ENCODE measurements at places on chromosomes 16 and 17. TPM values are rescaled to one million over a fixed set of nuclear protein-coding genes. Genes with fewer than 3 reads are reported as not detected.
A peak's percentile ranks its signal among the peaks of the same experiment; 100 is the strongest.

The EVPLL gene
- not detected for total RNA-seq

The CDC6 gene
- total RNA-seq, result 2.5 TPM

The TIMP2 gene
- total RNA-seq, result 732 TPM

The SLC46A1 gene
- total RNA-seq, result 6.4 TPM

The PIRT gene
- total RNA-seq, result not detected

The TBC1D3D gene
- total RNA-seq, result 0.39 TPM

The ACSM2A gene
- not detected for total RNA-seq

The ALOXE3 gene
- total RNA-seq, result not detected

The TNFRSF17 gene
- total RNA-seq, result not detected

The ZDHHC1 gene
- total RNA-seq, result 8.4 TPM

The ZNF469 gene
- 5.2 TPM for total RNA-seq

The CHST4 gene
- not detected for total RNA-seq

- DNase-seq, result peak; percentile 53
- no peaks in the 10 kb centered on the region for H3K4me1 ChIP-seq
- no peaks in the 10 kb centered on the region for H3K27me3 ChIP-seq
Measured at GRCh38 chr16:29306943-29307597, 99.4 kb downstream of the NPIPB11 start.

DNA sequence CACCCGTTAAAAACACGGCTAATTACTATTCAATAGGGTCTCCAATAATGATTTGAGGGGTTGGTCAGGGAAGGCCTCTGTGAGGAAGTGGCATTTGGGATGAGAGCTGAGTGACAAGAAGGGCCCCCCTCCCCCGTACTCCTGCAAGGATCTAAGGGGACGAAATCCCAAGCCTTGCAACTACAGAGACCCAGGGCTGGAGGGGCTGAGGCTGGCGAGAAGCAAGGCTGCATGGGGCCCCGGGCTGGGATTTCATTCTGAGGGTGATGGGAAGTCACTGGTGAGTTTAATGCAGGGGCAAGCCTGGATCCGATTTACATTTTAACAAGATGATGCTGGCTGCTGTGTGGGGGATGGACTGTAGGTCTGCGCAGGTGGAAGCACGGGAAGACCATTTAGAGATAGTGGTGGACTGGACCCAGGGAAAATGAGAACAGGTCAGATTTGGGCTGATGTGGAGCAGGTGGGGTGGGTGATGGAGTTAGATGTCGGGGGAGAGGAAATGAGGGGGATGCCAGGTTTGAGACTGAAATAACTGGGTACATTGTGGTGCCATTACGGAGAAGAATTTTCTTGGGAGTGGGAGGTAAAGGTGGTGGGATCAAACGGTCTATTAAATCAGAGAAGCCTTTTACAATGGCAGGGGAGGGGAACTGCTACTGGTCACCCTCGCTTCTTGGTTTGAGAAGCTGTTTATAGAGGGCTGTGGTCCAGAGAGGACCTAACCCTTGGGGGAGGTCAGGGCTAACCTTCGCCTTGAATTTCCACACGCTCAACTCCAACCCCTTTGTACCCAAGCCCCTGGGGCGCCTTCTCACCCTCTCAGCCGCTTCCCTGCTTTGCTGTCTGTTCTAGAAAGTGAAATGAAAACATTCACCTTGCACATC, 932 bp upstream of the MYBBP1A start:
- H3K27ac ChIP-seq, result no peak overlapping the region
- H3K4me1 ChIP-seq, result no peaks in the 10 kb centered on the region
- H3K4me3 ChIP-seq, result peak overlapping the region; percentile 48
- H3K36me3 ChIP-seq, result no peaks in the 10 kb centered on the region
- no peaks in the 10 kb centered on the region for H3K27me3 ChIP-seq

GRCh38 chr16:21617607-21618006, 18.2 kb downstream of the METTL9 start:
- no peaks in the 10 kb centered on the region for H3K27me3 ChIP-seq
- no peak for DNase-seq
- H3K4me3 ChIP-seq, result no peak overlapping the region
- no peaks in the 10 kb centered on the region for H3K36me3 ChIP-seq
- no peaks in the 10 kb centered on the region for H3K4me1 ChIP-seq

- DNase-seq, result no peak
- H3K27ac ChIP-seq, result peak within 1 kb of the TSS; percentile 73
- H3K4me3 ChIP-seq, result peak within 1 kb of the TSS; percentile 54
- no peaks in the 10 kb centered on the region for H3K36me3 ChIP-seq
Measured at GRCh38 chr17:7328840-7329373, at the start of gene NEURL4. NEURL4 (minus strand) TSS chr17:7329335; CDS start chr17:7329312, 23 bp downstream.

DNA sequence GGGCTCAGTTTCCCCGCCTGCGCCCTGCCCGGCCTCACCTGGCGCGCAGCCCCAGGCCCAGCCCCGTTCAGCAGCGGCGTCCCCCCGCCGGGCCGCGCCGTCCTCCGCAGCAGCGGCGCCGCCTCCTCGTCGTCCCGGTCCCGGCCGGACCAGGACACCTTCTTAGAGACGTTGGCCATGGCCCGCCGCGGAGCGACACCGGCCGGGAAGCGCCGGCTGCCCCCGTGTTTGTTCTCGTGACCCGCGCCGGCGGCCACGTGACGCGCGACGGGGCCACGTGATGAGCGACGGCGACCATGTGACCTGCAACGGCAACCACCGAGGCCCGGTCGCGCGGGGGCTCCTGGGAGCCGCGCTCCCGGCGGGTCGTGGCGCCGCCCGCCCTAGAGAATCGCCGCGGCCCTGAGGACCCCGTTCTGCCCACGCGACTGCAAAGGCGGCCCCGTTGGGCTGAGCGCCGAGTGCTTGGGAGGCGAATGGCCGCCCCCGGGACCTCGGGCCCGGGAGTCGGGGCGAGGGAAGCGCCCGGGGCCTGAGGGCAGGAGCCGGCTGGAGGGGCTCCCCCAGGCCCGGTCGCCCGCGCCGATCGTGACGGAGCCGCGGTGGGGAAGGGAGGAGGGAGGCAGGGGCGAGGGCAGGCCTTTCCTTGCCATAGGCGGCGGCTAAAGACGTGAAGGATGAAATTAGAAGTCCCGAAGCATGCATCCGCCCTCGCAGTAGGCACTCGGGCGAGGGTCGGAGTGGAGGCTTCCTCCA, at the start of gene CLCN7:
TSS of gene CLCN7 (minus strand) at position 233 of the 756 bp plus-strand sequence. CDS start at position 179, 54 bp downstream.
- DNase-seq, result peak; percentile 95
- H3K36me3 ChIP-seq, result no peaks in the 10 kb centered on the region
- no peaks in the 10 kb centered on the region for H3K4me1 ChIP-seq
- peak within 1 kb of the TSS; percentile 78 for H3K4me3 ChIP-seq
- H3K27ac ChIP-seq, result peak within 1 kb of the TSS; percentile 14

DNA sequence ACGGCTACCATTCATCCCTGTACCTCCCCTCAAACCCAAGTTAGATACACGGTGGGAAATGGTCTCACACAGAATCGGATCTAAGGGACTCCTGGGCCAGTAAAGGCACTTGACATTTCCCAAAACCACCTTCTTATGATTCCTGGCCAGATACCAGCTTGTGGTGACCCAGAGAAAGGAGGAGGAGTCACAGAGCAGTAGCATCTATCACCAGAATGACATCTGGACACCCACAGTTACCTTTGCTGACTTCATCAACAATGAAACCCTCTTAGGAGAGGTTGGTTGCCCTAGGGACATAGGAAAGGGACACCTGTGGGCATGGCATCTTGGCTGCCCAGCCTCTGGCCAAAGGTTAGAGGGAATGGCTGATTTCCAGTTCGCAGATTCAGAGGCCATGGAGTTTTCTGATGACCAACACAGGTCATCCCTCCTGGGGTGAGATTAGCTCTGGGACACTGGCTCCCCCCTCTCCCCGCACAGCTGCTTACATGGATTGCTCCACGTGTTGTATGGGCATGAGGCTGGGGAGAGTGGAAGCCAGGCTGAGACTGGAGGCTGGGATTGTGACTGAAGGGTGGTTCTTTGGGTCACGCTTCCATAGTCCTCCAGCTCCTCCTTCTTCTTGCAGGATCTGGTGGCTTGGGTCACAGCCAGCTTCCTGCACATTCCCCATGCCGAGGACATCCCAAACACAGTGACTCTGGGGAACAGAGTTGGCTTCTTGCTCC, 1.4 kb upstream of the AOC3 start:
- H3K4me1 ChIP-seq, result no peaks in the 10 kb centered on the region
- no peaks in the 10 kb centered on the region for H3K36me3 ChIP-seq
- no peak overlapping the region for H3K4me3 ChIP-seq
- H3K27ac ChIP-seq, result no peak overlapping the region

DNA sequence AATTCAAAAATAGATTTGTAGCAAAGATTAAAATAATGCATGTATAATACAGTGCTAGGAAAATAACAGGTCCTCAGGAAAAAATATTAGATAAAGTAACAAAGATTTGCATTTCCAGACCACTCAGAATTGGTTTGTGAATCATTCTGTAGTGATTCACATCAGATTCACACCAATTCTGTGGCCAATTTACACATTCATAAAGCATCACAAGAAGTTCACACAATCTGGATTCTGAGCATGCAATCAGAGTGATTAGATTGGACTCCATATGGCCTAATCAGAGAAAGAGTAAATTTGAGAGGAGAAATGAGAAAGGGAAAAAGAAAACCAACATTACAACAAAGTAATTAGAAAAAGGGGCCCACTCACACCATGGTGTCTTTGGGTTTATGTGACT, 36.0 kb upstream of the SLC47A1 start:
- no peaks in the 10 kb centered on the region for H3K36me3 ChIP-seq
- no peaks in the 10 kb centered on the region for H3K4me1 ChIP-seq
- no peak overlapping the region for H3K4me3 ChIP-seq
- no peak overlapping the region for H3K27ac ChIP-seq
- no peak for DNase-seq
- no peaks in the 10 kb centered on the region for H3K27me3 ChIP-seq

GRCh38 chr16:84360170-84360569, 8.2 kb upstream of the ATP2C2 start:
- no peak overlapping the region for H3K4me3 ChIP-seq
- no peaks in the 10 kb centered on the region for H3K27me3 ChIP-seq
- H3K4me1 ChIP-seq, result no peaks in the 10 kb centered on the region

- H3K36me3 ChIP-seq, result no peaks in the 10 kb centered on the region
- H3K27ac ChIP-seq, result no peak overlapping the region
- H3K4me1 ChIP-seq, result no peaks in the 10 kb centered on the region
Measured at GRCh38 chr16:10168258-10168657, 14.0 kb downstream of the GRIN2A start.

GRCh38 chr16:6684076-6684673, 648.5 kb upstream of the RBFOX1 start:
- no peak overlapping the region for H3K4me3 ChIP-seq
- H3K27ac ChIP-seq, result no peak overlapping the region
- H3K27me3 ChIP-seq, result no peaks in the 10 kb centered on the region
- no peaks in the 10 kb centered on the region for H3K36me3 ChIP-seq

DNA sequence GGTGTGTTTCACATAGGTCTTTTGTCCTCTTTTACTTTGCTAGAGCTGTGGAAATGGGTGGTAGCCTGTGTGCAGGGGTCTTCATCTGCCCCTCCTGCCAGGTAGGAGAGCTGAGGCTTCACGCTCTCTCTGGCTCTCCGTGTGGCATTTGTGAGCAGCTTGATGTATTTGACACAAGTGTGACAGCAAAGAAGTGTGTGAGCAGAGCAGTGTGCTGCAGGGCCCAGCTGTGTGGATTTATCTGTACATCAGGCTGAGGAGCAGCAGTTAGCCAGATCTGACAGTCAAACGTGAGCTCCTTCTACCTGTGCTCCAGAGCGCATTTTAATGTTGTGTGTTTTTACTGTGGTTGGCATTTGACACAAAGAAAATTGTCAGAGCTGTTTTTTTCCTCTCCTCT, 101.8 kb downstream of the FTO start:
- H3K4me3 ChIP-seq, result no peak overlapping the region
- no peak for DNase-seq
- H3K27me3 ChIP-seq, result no peaks in the 10 kb centered on the region
- H3K36me3 ChIP-seq, result peaks cover 1% of the 10 kb centered on the region
- H3K4me1 ChIP-seq, result no peaks in the 10 kb centered on the region

DNA sequence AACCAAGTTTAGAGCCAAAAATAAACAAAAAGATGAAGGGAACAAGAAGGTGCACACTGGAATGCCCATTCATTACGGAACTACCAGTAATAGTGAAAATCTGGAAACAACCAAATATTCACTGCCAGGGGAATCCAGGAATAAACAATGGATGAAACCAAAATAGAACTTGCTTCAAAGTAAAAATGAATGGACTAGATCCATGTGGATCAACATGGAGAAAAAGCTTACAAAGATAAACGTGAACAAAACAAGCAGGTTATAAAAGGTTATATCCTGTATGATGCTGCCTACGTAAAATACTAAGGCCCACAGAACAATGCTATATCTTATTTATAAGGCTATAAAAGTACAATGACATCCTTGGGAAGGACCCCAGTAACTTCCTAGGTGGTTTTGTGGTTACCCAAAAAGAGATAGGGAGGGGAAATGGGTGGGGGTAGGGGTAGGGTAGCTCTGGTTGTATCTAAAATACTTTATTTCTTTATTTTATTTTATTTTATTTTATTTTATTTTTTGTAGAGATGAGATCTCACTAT, 12.8 kb upstream of the CCL22 start:
- no peaks in the 10 kb centered on the region for H3K36me3 ChIP-seq
- no peak overlapping the region for H3K27ac ChIP-seq
- H3K27me3 ChIP-seq, result no peaks in the 10 kb centered on the region

- DNase-seq, result no peak
- no peak overlapping the region for H3K27ac ChIP-seq
- H3K36me3 ChIP-seq, result no peaks in the 10 kb centered on the region
- H3K4me1 ChIP-seq, result peaks cover 1% of the 10 kb centered on the region
- no peak overlapping the region for H3K4me3 ChIP-seq
Measured at GRCh38 chr17:60315650-60316049, 76.3 kb downstream of the USP32 start.

DNA sequence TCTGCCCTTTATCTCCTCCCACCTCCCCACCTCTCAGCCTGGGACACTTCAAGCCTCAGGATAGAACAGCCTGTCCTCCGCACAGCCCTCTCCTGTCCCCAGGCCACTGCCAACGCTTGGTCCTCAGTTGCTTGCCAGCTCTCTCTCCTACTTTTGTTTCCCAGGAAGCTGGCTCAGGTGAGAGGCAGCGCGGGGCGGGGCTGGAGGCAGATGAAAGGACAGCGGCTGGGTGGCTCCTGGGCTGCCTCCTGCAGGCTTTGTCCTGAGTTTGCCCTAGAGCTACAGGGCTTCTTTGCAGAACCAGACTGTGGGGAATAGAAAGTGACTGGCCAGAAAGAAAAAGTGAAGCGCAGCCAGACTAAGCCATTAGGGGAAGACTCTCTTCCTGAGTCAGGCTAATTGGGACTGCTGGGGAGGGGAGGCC, 48.2 kb upstream of the CDC42EP4 start:
- no peak overlapping the region for H3K27ac ChIP-seq
- no peaks in the 10 kb centered on the region for H3K4me1 ChIP-seq
- DNase-seq, result no peak
- H3K36me3 ChIP-seq, result no peaks in the 10 kb centered on the region

DNA sequence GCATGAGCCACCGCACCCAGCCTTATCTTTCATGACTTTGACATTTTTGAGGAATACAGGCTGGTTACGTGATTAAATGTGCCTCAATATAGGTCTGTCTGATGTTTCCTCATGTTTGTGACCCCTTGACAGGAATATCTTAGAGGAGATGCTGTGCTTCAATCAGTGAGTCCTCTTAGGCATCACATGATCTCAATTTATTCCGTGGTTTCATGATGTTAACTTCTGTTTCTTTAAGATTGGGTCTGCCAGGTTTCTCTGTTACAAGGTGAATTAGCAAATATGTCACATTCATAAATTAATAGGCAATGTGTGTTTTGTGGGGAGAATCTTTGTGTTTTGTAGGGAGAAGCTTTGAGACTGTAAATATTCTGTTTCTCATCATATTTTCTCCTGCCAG, 3.3 kb downstream of the STXBP4 start:
- peaks cover 2% of the 10 kb centered on the region for H3K4me1 ChIP-seq
- H3K27ac ChIP-seq, result no peak overlapping the region
- H3K27me3 ChIP-seq, result no peaks in the 10 kb centered on the region

GRCh38 chr16:81697616-81698309, 81.3 kb upstream of the PLCG2 start:
- no peaks in the 10 kb centered on the region for H3K36me3 ChIP-seq
- no peak for DNase-seq
- H3K4me1 ChIP-seq, result no peaks in the 10 kb centered on the region
- no peaks in the 10 kb centered on the region for H3K27me3 ChIP-seq
- no peak overlapping the region for H3K27ac ChIP-seq
- H3K4me3 ChIP-seq, result no peak overlapping the region

Data from aorta (tissue), 5 donors.